Suprapubic skin (tissue), 4 donors: ENCODE measurements at places on chromosomes 12 and 14.

DNA sequence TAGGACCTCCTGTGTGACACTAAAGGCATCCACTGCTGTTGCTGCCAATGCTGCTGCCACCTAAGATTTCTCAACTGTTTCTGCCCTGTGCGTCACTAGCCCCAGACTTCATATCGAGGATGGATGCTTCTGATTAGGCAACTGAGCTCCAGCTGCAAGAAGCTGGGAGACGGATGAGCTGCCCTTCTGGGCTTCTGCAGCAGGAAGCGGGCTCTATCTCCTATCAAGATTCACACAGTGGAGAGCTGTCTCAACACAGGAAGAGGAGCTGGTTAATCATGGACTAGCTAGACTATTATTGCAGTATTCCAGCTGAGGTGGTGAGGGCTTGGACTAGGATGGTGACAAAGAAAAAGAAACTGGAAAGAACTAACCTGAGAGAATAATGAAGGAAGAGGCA, 59.2 kb upstream of the PELI2 start:
- DNase-seq = no peak

GRCh38 chr12:39173726-39174125, 268.3 kb upstream of the CPNE8 start:
- DNase-seq = no peak

DNA sequence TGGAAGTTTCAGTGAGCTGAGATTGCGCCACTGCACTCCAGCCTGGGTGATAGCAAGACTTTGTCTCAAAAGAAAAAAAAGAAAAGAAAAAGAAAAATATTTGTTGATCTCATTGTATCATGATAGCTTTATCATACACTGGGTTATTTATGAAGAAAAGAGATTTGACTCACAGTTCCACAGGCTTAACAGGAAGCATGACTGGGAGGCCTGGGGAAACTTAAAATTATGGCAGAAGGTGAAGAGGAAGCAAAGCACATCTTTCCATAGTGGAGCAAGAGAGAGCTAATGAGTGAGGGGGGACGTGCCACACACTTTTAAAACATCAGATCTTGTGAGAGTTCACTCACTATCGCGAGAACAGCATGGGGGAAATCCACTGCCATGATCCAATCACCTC, 72.7 kb upstream of the FUT8 start:
- no peak for DNase-seq

- no peak for DNase-seq
Measured at GRCh38 chr12:15880721-15881120, 1.5 kb upstream of the STRAP start.

DNA sequence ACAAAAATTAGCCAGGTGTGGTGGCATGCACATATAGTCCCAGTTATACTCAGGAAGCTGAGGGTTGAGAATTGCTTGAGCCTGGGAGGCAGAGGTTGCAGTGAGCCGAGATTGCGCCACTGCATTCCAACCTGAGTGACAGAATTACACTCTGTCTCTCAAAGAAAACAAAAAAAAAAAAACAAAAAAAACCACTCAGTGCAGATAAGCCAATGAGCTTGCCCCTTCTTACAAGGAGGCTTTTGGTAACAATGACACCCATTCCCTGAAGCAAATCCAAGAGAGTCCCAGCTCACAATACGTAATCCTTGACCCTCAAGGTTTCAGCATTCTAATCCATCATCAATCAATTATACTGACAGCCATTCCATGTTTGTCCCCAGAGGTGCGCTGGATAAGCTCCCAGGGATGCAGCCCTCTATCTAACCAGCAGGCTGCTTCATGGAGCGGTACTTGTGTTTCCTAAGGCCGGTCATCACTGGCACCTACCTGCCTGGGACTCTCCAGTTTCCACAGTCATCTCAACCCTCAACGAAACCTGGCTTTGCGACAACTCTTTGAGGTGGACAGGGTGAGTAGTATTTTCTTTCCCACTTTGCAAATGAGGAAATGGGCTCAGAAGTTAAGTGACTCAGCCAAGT, 12.4 kb downstream of the GCN1 start:
- DNase-seq = no peak

DNA sequence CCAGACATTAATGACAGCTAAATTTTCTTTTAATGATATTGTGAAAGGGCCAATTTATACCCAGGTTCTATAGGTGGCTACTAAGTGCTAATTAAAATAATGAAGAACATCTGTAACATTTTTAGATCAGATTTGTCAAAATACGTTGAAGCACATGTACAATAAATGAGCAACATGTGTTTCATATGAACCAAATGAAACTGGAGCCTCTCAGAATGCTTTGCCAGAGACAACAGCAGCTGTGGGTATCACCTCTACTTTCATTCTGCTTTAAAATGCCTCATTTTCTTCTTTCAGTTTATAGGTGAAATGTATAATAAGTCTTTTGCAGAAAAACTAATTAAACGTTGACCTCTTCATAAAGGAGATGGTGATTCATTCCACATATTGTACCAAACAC, 26.1 kb upstream of the MYF6 start:
- DNase-seq = no peak

- no peak for DNase-seq
Measured at GRCh38 chr12:13177906-13178305, 18.6 kb upstream of the EMP1 start.

- no peak for DNase-seq
Measured at GRCh38 chr12:55132816-55133215, 6.6 kb downstream of the OR9K2 start.

- no peak for DNase-seq
Measured at GRCh38 chr14:62889364-62889763, 155.9 kb downstream of the KCNH5 start.

- no peak for DNase-seq
Measured at GRCh38 chr12:59040656-59041055, 120.4 kb upstream of the LRIG3 start.

DNA sequence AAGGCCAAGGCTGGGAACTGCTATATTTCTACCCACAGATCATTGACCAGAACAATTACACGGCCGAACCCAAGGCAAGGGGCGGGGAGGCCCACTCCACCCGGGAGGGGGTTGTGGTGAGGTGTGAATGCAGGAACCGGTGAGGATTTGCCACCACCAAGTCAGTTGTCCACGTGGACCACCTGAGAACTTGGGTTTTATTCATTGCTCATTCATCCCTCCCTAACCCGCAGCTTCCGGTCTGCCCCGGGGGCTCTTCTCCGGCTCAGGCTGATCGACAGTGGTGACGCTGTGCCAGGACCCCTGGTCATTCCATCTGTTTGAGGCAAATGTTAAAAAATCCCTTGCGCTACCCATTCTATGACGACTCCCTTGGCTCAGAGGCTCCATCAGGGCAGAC, 127.7 kb upstream of the RTL1 start:
- peak; percentile 46 for DNase-seq

DNA sequence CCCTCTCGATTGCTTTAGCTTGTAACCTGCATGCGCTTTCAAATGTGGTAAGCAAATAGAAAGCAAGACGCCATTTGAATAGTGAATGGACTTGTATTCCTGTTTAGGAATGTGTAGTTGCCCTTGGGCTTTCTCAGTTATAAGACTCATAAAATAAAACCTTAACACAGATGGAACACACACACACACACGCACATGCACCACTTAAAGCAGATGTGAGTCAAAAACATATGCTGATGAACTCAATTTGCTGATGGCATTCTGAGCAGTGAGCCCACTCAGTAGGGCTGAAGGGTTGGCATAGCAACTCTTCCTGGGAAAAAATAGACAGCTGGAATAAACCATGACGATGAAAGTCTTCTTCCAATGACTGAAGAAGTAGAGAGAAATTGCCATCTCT, 360.5 kb downstream of the APAF1 start:
- DNase-seq = no peak

GRCh38 chr14:69648480-69649451, 37.4 kb downstream of the SUSD6 start:
- DNase-seq = no peak

DNA sequence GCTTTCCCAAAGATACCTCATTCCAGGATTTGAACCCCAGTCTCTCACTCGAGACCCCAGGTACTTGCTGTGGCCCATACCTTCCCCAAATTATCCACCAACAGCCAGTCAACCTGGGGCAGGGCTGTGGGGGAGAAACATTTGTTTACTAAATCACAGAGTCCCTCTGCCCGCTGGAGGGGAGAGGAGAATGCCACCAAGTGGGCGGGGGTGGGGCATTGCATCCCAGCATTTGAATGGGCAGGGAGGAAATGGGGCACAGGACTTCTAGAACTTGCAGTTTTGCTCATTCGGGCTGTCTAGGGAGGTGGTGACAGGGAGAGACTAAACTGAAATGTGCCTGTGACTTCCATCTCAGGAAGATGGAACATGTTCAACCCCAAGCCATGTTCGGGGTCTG, 10.9 kb upstream of the SERPINA9 start:
- no peak for DNase-seq

DNA sequence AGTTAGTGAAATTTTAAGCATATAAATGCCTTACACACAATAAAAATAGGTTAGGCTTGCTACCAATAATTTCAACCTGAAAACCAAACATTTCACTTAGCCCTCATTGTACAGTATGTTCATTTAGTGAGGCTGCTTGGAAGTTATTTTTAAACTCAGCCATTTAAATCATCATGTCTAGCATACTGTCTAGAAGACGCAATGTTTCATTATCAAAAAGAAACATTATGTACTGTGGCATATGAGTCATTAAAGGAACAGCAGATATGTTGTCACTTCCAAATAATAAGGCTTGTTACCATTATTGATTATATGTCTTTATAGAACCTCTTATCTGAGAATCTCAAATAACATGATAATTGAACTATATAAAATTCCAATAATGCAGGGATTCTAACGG, 304.7 kb downstream of the RMST start:
- DNase-seq = no peak

GRCh38 chr12:82805812-82806497, 119.2 kb downstream of the TMTC2 start:
- DNase-seq = no peak

GRCh38 chr12:6963016-6963731, 7.3 kb downstream of the PHB2 start:
- no peak for DNase-seq

GRCh38 chr14:92524602-92525185, 11.1 kb downstream of the RIN3 start:
- DNase-seq = no peak

GRCh38 chr12:29043069-29043468, 106.0 kb upstream of the FAR2 start:
- DNase-seq = no peak

DNA sequence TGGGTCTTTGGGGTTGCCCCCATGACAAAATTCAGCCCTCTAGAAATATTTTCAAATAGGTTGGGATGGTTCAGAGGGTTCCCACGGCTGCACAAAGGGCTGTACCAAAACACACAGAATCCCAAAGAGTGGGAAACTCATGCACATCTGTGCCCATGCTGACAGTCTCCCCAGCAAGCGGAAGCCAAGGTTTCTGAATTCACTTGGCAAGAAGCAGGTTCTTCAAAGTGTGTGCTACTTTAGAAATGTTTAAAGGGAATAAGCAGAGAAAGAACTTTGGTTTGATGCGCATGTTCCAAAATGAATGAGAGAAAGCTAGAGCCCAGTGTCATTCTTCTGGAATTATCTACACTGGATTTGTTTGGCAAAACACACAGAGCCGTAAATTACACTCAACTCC, 46.7 kb downstream of the FOXN3 start:
- DNase-seq = no peak

DNA sequence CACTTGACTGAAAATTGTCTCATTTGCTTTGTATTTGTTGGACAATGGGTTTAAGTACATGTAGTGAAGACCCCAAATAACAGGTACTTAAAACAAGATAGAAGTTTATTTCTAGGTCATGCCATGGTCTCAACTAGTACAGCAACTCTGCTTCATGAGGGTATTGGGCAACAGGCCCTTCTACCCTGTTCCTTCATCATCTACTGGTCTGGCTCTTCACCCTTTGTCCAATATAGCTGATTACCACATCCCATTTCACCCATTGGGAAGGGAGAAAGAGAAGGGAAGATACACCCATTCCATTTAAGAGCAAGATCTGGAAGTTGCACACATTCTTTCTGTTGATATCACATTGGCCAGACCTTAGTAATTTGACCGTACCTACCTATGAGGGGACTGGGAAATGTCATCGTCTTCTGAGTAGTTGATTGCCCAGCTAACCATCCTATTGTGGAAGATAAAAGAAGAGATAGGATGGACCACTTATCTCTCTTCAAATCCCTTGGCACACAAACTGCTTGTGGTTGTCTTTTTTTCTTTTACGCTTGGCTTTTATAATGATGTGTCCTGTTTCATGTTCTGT, 104.6 kb downstream of the DIP2B start:
- DNase-seq = no peak

- no peak for DNase-seq
Measured at GRCh38 chr12:89933911-89934310, 225.3 kb upstream of the ATP2B1 start.

- DNase-seq = no peak
Measured at GRCh38 chr12:25995906-25996305, 37.4 kb downstream of the RASSF8 start.

DNA sequence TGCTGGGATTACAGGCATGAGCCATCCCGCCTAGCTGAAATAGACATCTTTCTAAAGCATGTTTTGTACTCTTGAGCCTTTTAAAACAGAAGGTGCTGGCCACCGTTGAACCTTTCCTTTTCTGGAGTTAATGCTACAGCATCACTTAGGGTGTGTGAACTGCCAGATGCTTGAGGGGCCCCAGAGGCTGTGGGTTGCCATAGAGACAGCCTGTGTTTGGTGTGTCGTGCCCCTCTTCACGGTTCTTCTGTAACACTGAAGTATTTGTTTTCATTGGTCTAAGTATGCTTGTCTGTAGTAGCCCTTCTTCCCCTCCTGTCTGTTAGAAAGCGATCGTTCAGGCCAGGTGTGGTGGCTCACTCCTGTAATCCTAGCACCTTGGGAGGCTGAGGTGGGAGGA, 30.8 kb downstream of the PLEKHG3 start:
- DNase-seq = no peak

DNA sequence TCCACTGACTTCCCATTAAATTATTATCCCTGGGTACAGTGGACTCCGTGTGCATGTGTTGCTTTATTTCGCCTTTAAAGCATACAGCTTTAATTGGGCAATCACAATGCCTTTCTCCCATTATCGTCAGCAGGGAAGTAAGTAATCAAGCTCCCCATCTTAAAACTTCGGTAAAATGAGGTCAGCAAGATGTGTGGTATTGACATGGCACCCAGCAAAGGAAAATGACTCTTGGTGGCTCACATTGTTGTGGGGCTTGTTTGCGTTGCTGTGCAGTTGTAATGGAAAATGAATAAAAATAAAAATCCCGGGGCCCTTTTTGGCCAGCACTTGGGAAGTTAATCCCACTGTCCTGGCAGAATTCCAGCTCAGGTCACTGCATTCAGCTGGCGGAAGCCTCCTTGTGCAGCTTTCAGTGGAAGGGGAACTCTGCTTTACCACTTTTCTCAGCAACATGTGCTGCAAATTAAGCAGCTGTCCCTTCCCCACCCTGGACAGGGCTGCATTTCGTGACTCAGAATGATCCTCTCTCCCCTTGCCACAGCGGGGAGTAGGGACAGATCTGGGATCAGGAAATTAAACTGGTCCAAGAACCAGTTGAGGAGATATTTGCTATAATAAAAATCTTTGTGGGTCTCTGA, 13.9 kb upstream of the ATP2A2 start:
- no peak for DNase-seq
